Fibroblast of skin of scalp (primary cell): ENCODE measurements at places on chromosomes 3 and 15.
A peak's percentile ranks its signal among the peaks of the same experiment; 100 is the strongest.

- no peak for DNase-seq
Observed at GRCh38 chr3:185527364-185527763, 25.0 kb downstream of the LIPH start.

DNA sequence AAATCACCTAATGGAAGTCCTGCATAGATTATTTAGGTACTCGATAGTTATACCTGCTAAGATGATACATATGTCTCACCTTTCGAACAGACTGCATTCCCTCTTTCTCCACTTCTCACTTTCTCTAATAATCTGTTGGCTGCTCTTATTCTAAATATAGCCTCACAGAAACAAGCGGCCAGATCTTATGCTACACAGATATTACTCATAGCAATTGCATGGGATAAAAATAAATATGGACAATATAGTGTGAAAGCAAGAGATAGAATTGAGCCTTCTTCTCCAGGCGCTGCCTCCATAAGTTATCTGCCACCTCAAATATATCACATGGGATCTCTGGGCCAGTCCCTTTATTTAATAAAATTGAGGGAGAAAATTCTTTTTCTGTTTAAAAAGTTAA lies 29.5 kb upstream of the TGFBR2 start:
- peak; percentile 12 for DNase-seq

- DNase-seq, result no peak
Observed at GRCh38 chr15:73841756-73842725, 31.3 kb upstream of the TBC1D21 start.

GRCh38 chr15:43412096-43412495 lies 41.2 kb downstream of the TUBGCP4 start:
- DNase-seq, result no peak

GRCh38 chr3:110234831-110235230 lies 836.8 kb upstream of the NECTIN3 start:
- DNase-seq, result no peak

- DNase-seq, result no peak
Observed at GRCh38 chr15:28995705-28996104, 109.9 kb downstream of the APBA2 start.

- DNase-seq, result no peak
Observed at GRCh38 chr3:164007765-164008164, 1070.5 kb downstream of the SI start.

- DNase-seq, result no peak
Observed at GRCh38 chr3:197926418-197926817, 23.6 kb upstream of the RPL35A start.

- DNase-seq, result no peak
Observed at GRCh38 chr15:57961919-57962318, 103.6 kb downstream of the ALDH1A2 start.

DNA sequence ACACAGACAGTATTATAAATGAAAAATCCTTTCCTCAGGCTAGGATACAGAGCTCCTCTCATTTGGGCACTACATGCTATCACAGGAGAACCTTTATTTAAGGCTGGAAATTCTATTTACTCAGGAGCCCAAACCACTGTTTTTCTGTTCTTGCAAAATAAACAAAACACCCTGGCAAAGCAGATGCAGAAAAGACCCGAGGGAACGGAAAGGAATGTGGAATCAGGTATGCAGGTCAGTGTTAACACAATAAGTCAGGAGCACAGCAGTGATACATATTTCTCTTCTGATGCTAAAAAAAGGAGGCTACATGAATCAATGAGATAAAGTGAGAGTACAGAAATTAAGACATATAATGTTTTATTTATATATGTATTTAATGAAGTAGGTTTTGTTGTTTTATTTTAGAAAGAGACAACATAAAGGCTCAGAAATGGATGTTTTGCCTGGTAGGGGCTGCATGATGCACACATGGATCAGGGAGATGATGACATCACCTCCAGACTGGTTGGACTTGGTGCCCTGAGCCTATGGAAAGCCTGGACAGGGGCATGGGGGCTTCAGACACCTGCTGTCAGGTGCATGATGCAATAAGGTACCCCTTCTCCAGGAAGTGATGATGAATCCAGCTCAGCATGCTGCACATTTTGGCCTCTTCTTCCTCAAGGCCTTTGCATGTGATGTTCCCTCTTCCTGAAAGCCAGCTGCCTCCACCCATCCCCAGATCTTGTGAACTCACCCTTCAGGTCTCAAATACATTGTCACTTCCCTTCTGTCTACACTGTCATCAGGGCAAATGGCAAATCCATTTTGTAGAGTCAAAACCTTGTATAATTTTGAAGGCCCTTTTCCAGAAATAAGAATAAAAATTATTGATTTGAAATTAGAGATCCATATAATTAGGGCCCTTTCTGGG lies 19.1 kb upstream of the RBP1 start:
- DNase-seq, result no peak

DNA sequence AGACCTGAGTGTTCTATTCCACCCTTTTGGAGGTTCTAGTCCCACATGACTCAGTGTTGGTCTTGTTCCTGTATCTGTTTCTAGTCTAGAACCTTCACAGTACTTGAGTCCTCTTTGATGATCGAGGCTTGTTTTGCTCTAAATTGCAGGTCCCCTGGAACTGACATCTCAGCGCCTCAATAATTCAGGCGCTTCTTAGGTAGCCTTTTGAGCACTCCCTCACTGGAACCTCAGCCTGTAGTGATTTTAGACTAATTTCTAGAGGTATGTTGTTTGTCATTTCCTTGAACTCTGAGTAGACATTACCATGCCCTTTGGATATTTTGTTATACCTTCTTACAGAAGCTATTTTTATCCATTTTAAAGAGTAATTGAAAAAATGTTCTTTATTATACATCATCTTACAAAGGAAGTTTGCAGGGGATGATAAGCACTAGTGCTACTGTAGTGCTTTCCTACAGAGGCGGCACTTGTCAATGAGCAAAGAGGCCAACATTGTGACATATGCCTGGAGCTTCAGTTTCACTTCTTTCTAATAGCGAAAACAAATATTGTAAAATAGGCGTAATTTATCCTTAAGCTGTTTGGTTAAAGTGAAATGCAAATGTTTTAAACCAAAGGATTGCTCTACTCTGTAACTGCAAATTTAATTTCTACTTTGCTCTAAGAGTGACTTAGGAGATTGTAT lies 75.7 kb downstream of the EFL1 start:
- DNase-seq, result no peak

DNA sequence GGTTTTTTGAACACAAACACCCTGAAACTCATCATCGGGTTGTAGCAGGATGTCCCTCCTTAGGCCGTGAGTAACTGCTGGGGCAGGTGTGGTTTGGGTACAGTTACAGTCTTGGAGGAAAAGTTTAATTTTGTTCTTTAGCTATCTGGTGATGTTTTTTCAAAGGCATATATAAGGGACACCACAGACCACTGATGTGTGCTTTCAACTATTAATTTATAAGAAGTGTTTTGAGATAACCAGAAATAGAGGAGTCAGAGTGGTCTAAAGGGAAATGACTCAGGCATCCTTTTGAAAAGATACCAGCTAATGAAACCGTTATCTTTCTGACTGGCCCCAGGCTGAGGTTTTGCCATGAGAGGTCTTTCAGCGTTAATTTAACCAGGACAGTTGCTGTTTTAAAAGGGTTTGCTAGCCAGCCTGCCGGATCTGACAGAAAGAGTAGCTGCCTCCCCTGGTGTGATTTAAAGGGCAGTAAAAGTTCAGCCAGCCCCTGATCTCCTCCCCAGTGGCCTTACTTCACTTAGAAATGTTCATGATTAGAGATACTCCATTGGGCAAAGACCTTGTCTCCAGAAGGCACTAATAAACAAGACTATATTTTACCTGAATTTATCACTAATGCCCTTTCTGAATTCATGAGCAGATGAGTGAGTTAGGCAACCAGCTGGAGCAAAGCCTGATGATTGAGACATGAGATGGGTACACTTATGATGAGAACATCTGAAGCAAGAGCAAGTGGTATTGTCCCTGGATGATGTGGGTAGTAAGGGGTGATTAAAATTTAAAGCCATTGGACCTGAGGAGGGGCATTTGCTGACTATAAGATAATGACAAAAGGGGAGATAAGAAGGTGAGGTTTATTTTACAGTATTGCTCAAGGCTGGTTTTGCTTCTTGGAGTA lies 482.5 kb upstream of the TBL1XR1 start:
- no peak for DNase-seq

- peak; percentile 97 for DNase-seq
Observed at GRCh38 chr15:82081914-82082762, 36.3 kb upstream of the MEX3B start.

GRCh38 chr3:194270627-194271459 lies 80.3 kb downstream of the CPN2 start:
- peak; percentile 41 for DNase-seq

DNA sequence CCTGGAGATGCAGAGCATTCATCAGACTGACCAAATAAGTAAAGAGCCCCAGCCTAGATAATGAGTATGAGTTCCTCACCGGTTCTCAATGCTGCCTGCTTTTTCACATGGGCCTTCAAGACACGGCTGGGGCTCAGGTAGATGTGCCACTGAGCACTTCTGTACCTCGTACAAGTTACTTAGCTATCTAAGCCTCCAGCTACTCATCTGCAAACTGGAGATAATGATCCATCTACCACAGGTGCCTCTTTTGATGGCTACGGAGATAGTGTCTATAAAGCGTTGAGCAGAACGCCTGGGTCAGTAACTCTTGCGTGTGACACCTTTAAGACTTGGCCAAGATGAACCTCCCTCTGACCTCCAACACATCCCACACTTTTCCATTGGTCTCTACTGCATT lies 56.3 kb downstream of the CCR4 start:
- DNase-seq, result no peak

DNA sequence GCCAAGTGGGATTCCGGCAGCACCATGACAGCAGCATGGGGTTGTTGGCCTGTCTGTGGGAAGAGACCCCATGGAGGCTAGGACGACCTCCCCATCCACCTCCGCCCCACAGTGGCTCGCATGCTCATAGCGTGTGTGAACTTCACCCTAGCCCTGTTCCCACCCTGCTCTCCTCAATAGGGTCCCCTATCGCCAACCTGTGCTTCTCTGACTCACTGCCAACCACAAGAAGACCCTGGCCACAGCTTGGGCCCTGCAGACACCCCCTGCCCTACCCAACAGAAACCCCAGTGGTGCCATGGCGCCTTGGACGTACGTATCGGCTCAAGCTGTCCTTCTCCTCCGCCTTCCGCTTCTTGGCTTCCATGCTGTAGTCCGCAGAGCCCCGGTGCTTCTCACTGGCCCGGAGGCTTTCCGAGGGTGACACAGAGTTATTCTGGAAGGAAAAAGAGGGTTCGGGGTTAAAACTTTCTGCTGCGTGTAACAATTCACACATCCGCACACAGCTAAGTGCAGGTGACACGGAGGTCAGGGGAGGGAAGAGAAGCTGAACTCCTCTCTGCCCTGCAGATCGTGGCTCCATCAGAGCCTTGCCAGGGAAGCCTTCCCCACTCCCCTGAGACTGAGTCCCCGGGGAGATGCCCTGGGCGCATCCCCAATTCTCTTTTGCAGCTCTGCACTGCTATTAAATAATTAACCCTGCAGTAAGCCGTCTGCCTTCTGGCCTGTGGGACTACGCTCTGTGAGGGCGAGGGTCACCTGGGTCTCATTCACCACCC lies 37.3 kb downstream of the TLE3 start:
- DNase-seq, result no peak

GRCh38 chr3:120688121-120688520 lies 6.1 kb upstream of the HGD start:
- peak; percentile 89 for DNase-seq

DNA sequence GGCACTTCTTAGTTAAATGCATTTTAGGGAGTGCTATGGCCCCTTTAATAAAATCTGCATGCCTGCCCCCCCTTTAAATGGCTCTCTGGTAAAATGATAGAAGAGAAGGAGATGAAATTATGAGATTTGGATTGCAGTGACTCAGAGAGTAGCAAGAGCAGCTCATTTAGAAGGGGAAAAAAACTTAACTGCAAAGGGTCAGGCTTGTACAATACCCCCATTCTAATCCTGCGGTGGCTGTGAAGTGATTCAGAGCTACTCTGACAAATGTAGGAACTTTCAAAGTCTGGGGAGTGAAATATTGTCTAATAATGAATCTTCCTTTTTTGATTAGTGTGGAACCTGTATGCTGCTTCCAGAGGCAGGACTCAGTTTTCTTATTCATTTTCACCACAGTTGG lies 44.1 kb upstream of the TBC1D23 start:
- no peak for DNase-seq

DNA sequence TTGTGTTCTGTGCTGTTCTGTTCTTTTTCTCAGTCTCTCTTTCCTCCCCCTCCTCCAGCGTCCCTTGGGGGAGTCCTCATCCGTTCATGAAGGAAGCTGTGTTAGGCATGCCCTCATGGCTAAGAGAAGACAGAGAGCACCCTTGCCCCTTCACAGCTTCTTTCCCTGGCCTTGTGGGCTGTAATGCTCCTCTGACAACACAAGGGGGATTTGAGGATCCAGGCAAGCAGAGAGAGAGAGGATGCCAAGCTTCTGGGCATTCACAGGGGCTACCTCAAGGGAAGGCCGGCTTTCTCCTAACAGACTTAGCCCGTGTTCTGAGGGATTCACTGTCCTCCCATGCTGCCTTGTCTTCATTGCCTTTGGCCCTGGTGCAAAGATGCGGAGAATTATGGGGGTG lies 389.5 kb downstream of the LRTM1 start:
- DNase-seq, result no peak

GRCh38 chr15:69673291-69673881 lies 220.8 kb downstream of the RPLP1 start:
- no peak for DNase-seq

- DNase-seq, result no peak
Observed at GRCh38 chr15:39778021-39778420, 4.6 kb downstream of the FSIP1 start.

DNA sequence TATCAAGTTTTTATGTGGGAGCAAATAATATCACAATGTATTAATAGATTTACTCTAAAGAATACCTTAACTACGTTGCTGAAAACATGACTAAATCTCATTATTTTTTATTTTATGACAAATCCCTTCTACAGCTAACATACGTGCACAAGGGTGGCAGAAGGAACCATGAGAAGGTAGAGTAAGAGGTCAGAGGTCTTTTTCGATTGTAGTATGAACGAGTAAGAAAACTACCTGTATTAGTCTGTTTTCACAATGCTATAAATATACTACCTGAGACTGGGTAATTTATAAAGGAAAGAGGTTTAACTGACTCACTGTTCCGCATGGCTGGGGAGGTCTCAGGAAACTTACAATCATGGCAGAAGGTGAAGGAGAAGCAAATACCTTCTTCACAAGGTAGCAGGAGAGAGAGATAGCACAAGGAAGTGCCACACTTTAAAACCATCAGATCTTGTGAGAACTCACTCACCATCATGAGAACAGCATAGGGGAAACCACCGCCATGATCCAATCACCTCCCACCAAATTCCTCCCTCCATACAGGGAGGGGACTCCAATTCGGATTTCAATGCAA lies 95.3 kb downstream of the SUCLG2 start:
- no peak for DNase-seq

GRCh38 chr3:119778811-119779210 lies 3.1 kb upstream of the NR1I2 start:
- no peak for DNase-seq

DNA sequence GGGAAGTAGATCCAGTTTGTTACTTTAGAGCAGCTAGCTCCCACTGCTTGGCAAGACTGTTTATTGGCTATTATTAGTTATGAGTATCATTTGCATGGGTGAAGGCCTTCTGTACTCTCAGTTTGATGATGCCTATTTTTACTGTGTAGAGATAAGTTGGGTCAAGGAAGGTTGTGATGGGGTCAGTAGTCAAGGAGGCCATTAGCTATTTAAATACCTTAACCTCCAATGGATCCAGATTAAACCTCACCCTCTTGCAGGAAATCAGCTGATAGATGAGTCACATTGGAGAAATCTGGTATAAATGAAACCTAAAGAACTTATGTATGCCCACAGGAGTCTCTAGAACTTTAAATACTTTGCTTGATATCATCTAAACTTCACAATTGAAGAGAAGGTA lies 45.0 kb downstream of the THBS1 start:
- DNase-seq, result peak; percentile 29
